ENCODE measurements at places on chromosomes 1 and 21.

GRCh38 chr1:198597690-198598430, 41.0 kb upstream of the PTPRC start:
- no peak for DNase-seq

DNA sequence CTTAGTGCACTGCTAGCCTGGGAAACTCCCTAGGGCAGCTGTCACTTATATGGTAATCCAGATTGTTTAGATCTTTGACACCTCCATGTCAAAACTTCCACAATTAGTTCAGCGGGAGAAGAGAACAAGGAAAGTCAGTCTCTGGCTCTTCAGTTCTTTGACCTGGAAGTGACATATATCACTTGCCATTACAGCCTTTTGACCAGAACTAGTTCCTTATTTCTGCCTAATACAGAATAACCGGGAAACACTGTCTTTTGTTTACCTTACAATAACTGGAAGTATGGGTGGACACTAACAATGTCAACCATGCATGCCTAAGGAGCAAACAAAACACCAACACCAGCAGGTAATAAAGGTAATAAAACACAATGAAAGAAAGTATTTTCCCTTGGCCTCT, 68.3 kb downstream of the C4BPA start:
- DNase-seq: no peak

DNA sequence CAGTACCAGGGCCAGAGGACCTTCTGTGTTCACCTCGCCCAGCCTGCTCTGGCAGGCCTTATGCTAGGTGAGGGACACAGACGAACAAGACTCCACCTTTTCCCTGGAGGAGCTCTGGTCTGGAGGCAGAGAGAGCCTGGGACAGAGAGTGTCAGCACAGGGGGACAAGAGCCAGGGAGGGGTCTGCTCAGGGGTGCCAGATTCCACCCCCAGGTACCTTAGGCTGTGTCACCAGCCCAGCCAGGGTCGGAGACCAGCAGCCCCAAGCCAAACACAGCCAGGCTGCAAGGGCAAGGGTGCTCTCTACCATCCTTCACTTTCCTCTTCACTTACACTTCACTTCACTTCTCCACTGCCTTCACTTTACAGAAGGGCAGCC, 4.3 kb upstream of the LRP8 start:
- DNase-seq: no peak

DNA sequence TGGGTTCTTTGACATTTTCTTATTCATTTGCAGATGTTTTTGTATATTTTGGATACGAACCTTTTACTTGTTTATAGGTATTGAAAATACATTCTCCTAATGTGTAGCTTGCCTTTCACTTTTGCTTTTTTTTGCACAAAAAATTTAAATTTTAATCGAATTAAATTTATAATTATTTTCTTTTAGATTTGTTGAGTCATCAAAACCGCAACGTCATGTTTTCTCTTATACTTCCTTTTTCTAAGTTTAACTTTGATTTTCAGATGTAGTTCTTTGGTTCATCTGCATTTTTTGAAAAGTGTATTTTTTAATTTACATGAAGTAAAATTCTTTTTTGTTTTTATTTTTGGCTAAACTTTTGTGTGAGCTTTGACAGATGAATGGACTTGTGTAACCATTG, 243.7 kb upstream of the DPYD start:
- no peak for DNase-seq

DNA sequence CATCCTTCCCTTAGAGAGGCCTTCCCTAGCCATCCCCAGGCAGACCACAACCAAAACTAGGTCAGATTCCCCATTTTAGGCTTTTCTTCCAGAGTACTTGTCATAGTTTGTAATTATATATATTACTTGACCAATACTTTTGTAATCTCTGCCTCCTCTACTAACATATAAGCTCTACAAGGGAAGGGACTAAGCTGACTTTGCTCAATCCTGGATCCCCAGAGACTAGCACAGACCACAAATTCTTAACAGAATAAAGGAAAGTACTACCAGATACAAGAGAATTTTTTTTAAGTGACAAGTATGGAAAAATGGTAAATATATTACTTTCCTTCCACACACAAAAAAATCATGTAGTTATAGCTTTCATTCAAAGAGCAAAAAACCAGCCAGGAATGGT, 2.0 kb downstream of the ZMYM6 start:
- no peak for DNase-seq

DNA sequence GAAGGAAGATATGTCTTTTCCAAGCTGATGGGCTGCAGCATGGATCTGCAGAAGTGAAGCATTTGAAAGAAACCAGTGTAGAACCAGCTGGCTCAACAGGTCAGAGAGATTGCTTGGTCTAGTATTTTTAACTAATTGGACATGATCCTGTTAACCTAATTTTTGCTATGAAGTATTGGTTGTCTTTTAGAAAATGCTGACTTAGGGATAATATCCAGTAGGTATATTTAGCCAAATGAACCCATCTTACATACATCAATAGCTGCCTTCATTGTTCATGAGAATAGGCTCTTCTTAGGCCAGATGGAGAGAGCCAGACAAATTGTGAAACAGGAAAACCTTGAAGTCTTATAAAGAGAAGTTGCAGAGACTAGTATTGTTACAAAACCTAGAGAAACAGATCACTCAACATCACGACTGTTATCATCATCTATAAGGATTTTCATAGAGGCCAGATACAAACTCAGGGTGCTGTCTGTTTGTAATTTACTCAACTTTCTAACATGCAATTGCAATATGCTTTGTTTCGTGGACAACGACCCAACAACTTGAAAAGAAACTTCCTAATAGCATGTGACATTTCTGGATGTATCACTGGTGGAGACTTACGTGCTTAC, 148.2 kb downstream of the DISC1 start:
- DNase-seq: no peak

DNA sequence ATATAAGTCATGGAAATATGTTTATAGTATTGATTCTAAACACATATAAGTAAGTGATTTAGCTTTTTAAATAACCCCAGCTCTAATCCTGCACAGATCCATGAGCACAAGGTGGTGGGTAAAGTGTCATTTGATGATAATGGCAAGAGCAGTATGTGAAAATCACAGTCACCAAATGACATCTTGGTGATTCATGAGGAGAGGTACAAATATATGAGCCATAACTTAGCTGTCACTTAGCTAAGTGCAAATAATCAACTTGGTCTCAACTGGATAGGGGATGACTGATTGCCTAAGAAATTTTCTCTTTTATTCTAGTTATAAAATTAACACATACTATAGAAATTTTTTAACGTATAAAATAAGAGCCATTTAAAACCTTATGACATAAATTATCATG, 198.1 kb downstream of the ZZZ3 start:
- DNase-seq: no peak

- DNase-seq: no peak
These were observed 55.9 kb downstream of the ARHGEF16 start for GRCh38 chr1:3510136-3510955.

DNA sequence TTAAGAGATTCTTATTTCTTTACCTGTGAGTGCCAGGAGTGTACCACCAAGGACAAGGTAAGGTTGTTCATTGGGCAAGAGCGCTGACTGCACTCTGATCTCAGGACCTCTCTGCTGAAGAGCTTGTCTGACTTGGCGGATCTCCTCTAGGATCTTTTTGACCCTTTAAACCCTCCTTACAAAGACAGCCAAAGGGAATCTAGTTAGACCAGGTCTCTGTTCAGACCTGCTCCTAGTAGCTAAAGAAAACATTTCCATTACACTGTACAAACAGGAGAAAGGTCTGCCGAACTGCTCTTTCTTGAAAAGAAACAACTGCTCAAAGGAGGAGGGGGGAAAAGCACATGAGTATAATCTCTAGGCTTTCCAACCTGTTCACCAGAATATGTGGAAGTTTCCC, 49.3 kb downstream of the SMYD2 start:
- no peak for DNase-seq

Data from CD4-positive, alpha-beta T cell treated with Interleukin-1 beta for 1 hour (primary cell).